ENCODE measurements at places on chromosomes 2 and 18.

DNA sequence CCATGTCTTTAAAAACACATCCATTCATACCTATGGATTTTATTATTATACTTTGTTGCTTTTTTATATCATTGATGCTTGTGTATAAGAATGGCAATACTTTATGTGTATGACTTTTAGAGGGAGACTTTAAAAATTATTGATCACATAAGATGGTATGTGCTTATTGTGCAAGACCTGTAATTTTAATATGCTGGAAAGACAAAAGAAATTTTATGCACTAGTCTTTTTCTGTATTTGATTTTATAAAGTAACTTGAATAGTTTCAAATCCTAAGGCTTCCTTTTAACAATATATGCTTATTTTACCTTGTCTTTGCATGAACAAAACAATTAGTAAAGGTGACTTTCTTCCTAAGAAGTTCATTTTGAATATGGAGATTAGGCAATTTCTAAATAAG, 226.4 kb downstream of the PARD3B start:
- no peak for DNase-seq

DNA sequence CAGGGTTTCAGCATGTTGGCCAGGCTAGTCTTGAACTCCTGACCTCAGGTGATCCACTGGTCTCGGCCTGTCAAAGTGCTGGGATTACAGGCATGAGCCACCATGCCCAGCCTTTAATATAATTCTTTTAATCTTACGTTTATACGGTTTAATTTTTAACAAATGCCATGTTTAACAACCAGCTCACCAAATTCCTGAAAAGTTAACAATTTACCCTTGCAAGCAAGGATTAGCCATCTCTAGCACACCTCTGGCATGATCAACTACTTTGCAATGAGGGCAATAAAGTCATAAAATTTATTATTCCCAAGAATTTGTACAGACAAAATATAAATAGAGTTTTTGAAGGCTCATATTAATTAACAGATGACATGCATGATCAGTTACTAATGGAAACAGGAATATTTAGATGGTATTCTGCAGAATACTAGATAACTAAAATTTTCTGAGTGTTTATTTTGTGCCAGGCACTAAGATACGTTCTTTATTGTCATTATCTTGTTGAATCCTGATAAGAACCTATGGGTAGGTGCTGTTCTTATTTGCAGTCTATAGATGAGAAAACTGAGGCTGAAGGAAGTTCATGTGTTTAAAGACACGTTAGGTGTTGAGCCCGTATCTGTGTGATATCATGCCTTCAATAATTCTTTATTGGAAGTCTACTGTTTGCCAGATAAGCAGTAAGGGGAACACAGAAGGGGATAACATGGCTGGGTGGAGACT, 190.1 kb downstream of the CDCA7 start:
- DNase-seq: no peak

- DNase-seq: peak; percentile 8
Measured at GRCh38 chr2:85183479-85183878, 50.3 kb downstream of the TCF7L1 start.

- DNase-seq: no peak
Measured at GRCh38 chr2:19358242-19359020, at the start of gene OSR1. Gene OSR1, minus strand, starts transcription at chr2:19358623. Its CDS starts 4,818 bp downstream, at chr2:19353805.

DNA sequence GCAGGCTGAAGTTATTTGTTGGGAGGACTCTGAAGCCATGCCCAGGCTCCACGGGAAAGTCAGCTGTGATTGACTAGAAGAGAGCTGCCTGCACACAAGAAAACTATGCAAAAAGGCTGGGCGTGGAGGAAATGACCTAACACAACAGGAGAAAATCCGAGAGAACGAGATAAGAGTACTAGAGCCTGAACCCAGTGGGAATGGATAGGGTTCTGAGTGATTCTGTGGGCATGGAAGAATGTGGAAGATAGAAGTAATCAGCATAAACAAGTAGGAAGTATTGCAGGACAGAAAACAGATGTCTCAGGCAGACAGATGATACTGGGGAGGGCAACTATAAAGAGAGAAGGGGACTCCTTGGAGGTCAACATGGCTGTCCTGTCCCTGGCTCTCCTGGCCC, 12.1 kb upstream of the COPS8 start:
- peak; percentile 60 for DNase-seq

- no peak for DNase-seq
Measured at GRCh38 chr2:128307595-128307994, 11.1 kb downstream of the HS6ST1 start.

- no peak for DNase-seq
Measured at GRCh38 chr18:9868857-9869714, 16.7 kb upstream of the TXNDC2 start.

GRCh38 chr2:99682275-99683060, 192.7 kb upstream of the REV1 start:
- no peak for DNase-seq

Data from non-pigmented ciliary epithelial cell (primary cell).